ENCODE measurements at places on chromosomes 4 and X.

DNA sequence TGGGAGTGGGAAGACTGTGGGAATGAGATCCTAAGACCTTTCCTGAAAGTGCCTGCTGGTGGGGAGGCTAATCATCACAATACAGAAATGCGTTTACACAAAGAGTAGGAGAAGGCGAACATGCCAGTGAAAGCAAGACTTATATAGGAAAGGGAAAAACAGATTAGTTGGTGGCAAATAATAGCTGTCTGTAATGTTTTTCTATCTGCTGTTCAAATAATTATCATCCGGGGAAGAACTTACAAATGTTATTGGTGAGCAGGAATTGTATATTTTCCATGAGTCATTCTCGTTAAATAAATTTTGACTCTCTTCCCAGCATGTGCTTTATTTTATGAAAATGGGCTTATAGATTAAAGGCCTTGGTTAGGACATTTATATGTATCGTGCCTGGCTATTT is 196.5 kb downstream of the ARHGAP10 start:
- no peak for DNase-seq

DNA sequence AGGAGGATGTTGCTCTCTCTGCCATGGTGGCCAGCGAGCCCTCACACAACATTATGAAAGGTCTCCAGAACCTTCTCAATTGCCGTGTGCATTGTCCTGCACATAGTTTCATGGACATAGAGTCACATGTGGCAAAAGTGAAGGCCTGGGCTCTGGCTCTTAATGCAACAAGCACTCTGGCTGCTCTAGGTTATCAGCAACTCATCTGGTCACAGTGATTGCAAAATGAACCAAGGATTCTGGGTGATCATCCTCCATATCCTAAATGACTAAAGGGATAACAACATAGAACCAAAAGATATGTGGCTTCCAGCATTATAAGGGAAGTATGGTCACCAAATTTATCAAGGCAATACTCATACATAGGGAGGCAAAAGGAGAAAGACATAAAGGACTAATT is 175.2 kb downstream of the MGST2 start:
- DNase-seq = no peak

GRCh38 chrX:26649534-26649933 is 433.6 kb downstream of the MAGEB5 start:
- DNase-seq = no peak

DNA sequence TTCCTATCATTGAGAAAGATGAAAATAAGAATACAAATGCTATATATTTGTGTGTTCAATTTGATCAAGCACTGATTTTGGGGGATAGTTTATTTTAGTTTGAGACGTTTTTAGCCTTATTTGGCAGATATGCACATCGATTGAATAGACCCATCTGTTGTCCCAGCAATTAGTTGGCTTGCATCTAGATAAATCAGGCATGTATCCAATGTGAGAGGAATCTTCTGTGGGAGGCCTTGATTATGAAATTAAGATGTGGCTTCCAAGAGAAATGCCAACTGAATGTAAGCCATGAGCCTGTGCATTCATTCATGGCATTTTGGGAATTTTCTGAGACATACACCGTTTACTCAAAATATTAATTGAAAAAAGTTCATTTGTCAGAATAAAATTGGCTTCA is 623.1 kb downstream of the TECRL start:
- DNase-seq = no peak

DNA sequence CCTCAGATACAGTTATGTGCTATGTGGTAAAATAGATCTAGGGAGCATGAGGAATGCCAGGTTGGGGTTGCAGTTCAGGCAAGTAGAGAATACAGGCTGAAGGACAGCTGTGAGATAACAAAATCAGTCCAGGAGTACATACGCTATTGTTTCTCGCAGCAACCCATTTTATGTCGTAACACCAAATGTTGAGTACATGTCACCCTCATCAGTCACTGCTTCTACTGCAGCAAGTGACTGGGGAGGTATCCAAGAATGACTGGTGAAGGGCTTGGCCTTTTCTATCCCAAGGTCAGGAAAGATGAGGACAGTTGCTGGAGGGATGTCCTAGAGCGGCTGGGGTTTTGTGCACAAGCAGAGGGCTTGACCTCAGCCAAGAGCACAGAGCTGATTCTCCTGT is 172.1 kb downstream of the CBR4 start:
- no peak for DNase-seq

DNA sequence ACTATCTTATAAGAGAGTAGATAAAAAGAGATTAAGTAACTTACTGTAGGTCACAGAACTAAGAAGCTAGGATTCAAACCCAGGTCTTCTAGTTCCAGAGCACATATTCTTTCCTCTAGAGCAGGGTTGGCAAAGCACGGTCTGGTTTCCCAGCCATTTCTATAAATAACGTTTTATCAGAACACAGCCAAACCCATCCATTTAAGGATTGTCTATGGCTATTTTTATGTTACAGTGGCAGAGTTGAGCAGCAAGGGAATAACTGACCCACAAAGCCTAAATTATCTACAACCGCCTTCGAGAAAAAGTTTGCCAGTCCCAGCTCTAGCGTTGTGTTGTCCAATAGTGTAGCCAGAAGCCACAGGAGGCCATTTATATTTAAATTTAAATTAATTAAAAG is 7.5 kb downstream of the TMEM144 start:
- no peak for DNase-seq

DNA sequence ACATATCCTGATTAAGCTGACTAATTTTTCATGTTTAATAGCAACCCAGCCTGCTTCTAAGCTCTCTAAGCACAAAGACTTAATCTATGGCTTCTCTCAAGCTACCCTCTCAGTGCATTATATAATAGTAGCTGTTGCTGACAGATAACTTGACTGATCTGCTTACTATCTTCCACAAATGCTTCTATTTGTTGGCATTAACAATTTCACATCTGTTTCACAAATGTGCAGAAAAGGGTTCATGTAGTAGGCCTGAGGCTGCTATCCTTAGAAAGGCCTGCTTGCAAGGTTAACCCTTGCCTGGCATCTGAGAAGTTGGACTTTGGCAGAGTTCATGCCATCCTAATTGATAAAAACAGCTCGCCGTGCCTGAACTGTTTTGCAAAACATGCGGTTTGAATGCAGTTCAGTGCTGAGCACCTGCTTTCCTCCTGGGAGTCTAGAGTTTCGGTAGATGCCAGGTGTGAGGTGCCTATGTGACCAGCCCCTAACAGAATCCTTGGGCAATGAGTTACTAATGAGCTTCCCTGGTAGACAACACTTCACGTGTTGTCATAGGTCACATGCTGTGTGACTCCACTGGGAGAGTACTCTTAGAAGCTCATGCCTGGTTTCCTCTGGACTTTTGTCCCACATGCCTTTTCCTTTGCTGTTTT is 68.4 kb downstream of the NSG1 start:
- DNase-seq = no peak

GRCh38 chr4:118973295-118973694 is 84.6 kb downstream of the SYNPO2 start:
- no peak for DNase-seq

DNA sequence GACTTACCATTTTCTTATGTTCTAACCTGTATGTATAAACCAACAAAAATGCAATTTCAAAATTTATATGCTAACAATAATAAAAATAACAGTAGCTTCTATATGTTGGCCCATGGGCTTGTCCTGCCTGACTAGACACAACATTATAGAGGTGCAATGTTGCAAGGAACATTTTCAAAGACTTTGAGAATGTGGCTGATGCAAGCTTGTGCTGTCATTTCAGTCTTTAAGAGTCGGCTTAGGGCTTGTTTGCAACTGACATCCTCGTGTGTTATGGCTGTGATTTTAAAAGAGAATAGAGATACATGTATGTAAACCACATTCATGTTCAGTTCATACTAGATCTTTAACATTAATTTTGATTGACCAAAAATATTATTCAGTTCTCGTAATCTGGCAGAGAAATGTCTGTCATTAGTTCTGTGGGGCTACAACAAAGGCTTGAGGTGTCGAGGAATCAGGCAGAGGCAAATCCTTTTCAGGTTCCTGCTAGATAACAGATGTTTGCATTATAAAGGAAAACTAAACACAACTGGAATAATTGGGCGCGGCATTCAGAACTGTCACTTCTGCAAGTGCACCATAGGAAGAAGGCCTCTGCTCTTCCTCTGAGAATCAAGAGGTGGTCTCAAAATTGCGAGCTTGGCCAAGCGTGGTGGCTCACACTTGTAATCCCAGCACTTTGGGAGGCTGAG is 13.1 kb downstream of the TMSB4X start:
- no peak for DNase-seq

- DNase-seq = no peak
These were observed 1631.3 kb downstream of the PCDH18 start for GRCh38 chr4:135900956-135901355.

DNA sequence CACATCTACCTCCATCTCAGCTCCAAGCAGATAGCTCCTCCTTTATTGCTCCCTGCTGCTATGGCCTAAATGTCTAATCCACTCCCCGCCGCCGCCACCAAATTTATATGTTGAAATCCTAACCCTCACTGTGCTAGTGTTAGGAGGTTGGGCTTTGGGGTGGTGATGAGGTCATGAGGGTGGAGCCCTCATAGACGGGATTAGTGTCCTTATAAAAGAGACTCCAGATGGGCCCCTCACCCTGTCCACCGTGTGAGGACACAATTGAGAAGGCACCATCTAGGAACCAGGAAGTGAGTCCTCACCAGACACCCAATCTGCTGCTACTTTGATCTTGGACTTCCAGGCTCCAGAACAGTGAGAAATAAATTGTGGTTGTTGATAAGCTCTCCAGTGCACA is 13.6 kb upstream of the TBC1D14 start:
- no peak for DNase-seq

GRCh38 chrX:32155044-32155638 is 1056.2 kb downstream of the DMD start:
- no peak for DNase-seq

- no peak for DNase-seq
These were observed 685 bp downstream of the RAB9B start for GRCh38 chrX:103831342-103831802.

GRCh38 chr4:69095301-69095731 is 958 bp upstream of the UGT2B7 start:
- no peak for DNase-seq

- no peak for DNase-seq
These were observed 12.7 kb upstream of the STARD8 start for GRCh38 chrX:68634649-68635227.

GRCh38 chrX:85243761-85244449 is at the start of the genes SATL1 and ZNF711:
TSS of gene SATL1 (minus strand) at chrX:85243779. CDS start at chrX:85108968, 134,811 bp downstream.
TSS of gene ZNF711 (plus strand) at chrX:85243991. CDS start at chrX:85247573, 3,582 bp downstream.
- DNase-seq = peak; percentile 61

- no peak for DNase-seq
These were observed 140.8 kb upstream of the TRPC5 start for GRCh38 chrX:112223391-112223790.

- DNase-seq = no peak
These were observed 32.0 kb upstream of the RPS3A start for GRCh38 chr4:151067316-151067970.

DNA sequence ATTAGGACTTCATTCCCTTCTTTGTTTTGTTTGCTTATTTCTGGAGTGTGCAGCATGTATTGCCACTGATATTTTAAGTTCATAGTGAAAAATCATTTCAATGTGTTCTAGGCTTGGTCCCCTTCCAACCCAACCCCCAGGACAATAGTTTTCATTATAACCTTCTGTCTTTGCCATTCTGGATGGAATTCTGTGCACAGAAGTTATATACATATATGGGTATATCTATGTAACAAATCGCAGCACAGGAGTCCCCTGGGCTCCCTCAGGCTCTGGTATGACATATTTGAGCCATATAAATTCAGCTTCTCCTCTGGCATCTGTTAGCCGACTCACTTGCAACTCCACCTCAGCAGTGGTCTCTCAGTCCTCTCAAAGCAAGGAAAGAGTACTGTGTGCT is at the start of gene TNMD:
Gene TNMD (plus strand): TSS at position 326 of the 400 bp plus-strand sequence. CDS start 83 bp downstream, outside the sequence.
- DNase-seq = no peak

DNA sequence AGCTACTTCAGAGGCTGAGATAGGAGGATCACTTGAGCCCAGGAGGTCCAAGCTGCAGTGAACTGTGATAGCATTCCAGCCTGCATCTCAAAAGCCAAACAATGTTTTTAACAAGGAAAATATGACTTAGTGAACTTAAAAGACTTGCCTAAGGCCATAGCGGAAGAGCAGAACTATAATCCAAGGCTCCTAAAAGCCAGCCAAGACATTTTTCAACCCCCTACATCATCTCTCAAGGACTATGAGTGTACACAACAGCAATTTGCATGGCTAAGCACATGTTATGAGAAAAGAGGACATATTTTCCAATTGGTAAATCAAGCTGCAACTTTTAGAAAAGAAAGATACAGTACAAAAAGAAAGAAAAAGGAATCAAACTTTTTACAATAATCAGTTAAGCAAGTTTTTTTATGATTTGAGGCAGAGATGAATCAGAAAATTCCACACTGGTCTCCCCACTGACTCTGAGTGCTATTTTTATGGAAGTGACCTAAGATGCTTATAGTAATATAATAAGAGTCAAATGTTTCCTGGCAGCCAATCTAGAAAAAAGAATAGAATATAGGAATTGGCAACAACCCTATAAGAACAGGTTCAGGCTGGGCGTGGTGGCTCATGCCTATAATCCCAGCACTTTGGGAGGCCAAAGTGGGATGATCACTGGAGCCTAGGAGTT is 9.8 kb upstream of the ACOT9 start:
- no peak for DNase-seq

DNA sequence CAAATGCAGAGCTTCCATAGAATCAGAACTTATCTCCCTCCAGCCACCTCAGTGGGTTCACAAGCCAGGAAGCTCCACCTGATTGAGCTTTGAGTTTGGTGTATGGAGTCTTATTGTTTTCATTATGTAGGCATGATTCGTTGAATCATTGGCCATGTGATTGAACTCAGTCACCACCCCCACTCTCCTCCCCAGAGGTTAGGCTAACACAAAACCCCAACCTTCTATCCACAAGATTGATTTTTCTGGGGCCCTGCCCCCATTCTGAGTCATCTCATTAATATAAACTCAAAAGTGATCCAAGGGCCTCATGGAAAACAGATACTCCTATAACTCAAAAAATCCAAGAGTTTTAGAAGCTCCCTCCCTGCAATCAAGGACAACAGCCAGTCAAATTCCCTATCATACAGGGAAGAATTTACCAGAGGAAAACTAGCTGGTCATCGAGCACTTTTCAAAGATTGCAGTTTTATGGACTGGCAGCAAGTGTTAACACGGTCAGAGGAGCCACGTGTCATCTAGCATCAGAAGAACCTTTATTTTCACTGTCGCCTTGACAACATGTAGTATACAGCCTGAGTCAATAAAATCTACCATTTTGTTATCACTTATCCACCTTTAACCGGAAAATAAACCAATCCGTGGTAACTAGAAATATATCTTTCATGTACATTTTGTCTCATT is 35.9 kb upstream of the GUCY1B1 start:
- no peak for DNase-seq

DNA sequence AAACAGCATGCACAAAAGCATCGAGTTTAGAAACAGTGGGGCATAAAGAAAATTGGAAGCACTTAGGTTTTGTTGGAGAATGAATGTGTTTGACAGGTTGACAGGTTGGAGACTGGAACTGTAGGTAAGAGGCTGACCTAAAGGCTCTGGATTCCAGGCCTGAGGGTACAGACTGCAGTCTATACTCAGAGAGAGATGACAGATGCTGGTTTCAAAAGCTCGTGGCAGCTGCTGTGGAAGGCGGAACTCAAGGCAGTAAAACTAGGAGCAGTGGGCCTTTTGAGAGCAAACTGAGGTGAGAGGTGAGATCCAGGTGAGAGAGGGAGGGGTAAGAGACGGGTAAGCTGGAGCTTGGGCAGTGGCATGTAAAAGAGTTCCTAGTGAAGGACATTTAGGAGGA is 415.2 kb downstream of the TRIML1 start:
- DNase-seq = no peak

Data from tibial artery (tissue), 4 donors.